ENCODE measurements at places on chromosomes 7 and 10. TPM values are rescaled to one million over a fixed set of nuclear protein-coding genes. Genes with fewer than 3 reads are reported as not detected.

DNA sequence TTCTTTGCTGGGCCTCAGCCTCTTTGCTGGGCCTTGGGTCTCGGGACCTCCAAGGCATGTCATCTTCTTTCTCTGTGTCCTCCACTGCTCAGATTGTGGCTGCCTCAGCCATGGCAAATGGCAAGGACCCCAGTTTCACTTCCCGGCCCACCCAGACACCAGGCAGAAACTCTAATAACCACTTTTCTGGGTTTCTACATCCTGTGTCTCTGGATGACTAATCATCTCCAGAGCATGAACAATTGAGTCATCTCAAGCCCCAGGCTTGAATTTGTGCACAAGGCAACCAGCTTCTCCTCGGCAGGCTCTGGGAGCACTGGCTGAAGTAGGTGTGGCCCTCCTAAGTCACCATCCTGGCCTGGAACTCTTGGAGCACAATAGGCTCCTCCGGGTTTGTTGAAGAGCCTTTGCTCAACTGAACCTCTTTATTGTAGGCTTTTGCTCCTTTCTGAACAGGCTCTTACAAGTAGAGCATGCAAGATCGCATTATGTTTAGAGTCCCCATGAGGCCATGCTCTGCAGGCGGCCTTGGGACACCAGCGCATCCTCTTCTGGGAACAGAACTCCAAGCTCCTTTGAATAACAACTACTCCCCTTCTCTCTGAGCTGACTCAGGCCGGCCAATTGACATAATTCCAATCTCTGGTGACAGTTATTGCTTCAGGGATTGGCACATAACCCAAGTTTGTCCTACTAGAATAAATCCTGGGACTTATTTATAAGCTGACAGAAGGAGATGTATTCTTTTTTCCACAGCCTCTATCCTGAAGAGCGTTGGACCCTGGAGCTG, 218.1 kb downstream of the WDR11 start:
- no peak for DNase-seq

DNA sequence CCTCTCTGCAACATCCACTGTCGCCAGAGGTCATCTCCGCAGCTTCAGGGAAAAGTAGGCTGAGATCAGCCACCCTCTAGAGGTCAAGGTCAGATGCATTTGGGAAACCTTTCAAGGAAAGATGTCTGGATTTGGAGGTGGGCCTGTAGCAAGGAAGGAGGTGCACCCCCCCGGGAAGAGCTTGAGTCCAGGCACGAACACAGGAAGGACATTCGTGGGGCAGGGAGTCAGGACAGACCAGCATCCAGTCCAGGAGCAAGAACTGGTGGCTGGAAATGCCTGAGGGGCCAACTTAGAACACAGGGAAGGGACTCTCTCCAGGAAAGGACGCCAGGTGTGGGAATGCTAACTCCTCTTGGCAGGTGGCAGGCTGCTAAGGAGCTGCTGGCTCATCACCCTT, 614.1 kb upstream of the MGMT start:
- no peak for DNase-seq

Gene MMRN2
- 7.3 TPM for total RNA-seq

Gene NAT16
- total RNA-seq, result not detected

Gene MTPN
- 159 TPM for total RNA-seq

Gene FKBP6
- total RNA-seq, result not detected

DNA sequence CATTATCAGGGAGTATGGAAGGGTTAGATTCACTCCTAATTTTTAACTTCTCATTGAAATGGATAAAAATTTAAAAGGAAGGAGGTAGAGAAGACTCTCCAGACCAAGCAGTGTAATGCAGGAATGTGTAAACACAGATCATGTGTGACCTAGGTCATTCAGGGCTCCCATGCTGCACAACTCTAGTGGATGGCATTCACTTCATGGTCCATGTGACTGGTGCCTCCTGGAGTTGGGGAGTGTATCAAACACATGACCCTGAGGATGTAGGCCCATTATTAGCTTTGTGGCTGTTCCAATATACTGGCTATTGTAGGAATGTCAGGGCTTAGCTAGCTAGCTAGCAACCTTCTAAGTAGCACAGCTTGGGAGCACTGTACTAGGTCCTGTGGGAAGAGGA, 109.9 kb downstream of the SLC25A13 start:
- no peak for DNase-seq

Gene METTL27
- 3.5 TPM for total RNA-seq

Gene PNLIPRP3
- total RNA-seq, result not detected

Gene PHF14
- 17.0 TPM for total RNA-seq

GRCh38 chr7:81114633-81115032, 195.8 kb upstream of the SEMA3C start:
- peak; percentile 29 for DNase-seq

Gene COBL
- total RNA-seq, result not detected

DNA sequence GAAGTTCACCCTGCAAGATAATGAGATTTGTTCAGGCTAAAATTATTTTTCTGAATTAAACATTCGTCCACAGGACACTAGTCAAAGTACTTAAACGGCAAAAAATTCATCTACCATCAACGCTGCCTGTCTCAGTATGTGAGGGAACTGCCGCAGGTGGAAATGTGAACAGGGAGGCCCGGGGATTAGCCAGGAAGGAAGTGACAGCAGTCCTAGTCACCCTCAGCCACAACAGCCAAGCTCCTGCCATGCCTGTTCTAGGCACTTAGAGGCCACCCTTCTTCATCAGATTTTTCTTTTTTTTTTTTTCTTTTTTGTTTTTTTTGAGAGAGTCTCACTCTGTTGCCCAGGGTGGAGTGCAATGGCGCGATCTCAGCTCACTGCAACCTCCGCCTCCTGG, 9.4 kb downstream of the NUDT5 start:
- no peak for DNase-seq

GRCh38 chr10:112801004-112801403, 149.0 kb upstream of the TCF7L2 start:
- DNase-seq, result no peak

GRCh38 chr10:75753621-75754020, 322.2 kb downstream of the LRMDA start:
- no peak for DNase-seq

GRCh38 chr10:49114718-49115014, 656 bp downstream of the VSTM4 start:
- no peak for DNase-seq

Gene LDB3
- total RNA-seq, result under 0.01 TPM

DNA sequence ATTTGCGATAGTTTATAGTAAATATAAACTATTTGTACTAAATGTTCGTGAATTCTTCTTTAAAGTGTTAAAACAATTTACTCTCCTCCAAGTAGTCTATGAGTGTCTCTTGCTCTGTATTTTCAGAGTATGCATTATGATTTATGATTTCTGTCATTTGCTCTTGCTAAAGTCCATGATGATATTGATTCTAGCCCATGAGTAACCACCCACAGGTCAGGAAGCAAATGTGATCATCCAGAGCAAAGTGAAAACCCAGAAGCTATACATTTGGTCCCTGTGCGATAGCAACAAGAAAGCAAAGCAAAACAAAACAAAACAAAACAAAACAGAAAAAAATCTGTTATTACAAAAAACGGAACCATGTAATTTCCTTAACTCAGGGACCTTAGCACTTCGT, 225.9 kb downstream of the HDAC9 start:
- no peak for DNase-seq

DNA sequence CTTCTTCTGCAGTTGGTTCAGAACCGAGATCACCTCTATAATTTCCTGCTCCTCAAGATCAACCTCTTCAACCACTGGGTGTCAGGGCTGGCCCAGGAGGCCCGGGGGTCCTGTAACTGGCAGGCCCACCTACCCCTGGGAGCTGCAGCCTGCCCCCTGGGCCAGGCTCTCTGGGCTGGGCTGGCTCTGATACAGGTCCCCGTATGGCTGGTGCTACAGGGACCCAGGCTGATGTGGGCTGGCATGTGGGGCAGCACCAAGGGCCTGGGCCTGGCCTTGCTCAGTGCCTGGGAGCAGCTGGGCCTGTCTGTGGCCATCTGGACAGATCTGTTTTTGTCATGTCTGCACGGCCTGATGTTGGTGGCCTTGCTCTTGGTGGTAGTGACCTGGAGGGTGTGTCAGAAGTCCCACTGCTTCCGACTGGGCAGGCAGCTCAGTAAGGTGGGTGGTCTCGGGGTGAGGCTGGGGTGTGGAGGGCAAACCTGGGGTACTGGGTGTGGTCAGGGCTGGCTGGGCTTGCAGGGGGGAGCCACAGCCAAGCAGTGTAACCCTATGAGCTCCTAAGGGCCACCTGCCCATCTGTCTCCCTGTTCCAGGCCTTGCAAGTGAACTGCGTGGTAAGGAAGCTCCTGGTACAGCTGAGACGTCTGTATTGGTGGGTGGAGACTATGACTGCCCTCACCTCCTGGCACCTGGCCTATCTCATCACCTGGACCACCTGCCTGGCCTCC, 4.2 kb downstream of the TMEM270 start:
- no peak for DNase-seq

DNA sequence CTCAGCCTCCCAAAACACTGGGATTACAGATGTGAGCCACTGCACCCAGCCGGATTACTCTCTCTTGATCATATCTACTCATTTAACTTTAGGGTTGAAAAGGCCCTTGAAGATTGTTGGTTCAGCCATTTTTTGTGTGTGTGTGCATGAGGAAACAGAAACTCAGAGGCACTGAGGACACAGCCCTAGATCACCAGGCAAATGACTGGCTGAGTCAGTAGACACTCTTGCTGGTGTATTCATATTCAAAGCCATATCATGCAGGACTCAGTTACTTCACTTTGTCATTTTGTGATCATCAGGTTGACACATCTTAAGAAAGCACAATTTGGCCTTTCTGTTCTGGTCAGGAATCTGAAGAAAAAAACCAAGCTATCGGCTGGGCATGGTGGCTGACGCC, 253.4 kb downstream of the TRIL start:
- DNase-seq, result no peak
